ENCODE measurements at places on chromosomes 2 and 18.

GRCh38 chr2:113755835-113756354 is 547 bp downstream of the SLC35F5 start:
- DNase-seq, result no peak

GRCh38 chr2:73239776-73240175 is 5.7 kb downstream of the CCT7 start:
- DNase-seq, result no peak

DNA sequence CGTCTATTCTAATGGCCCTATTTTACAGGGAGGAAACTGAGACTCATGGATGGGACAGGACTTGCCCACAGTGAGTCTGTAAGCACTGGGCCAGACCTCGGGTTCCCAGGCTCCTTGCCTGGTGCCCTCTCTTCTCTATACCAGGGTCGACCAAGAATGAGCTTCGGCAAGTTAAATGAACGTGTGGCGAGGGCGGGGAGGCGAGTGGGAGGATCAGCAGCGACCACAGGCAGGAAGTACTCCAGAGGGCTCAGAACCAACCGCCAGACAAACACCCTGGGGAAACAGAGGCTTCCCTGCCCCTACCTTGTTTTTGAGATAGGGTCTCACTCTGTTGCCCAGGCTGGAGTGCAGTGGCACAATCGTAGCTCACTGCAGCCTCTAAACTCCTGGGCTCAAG is 177.7 kb upstream of the SMAD2 start:
- DNase-seq, result no peak

DNA sequence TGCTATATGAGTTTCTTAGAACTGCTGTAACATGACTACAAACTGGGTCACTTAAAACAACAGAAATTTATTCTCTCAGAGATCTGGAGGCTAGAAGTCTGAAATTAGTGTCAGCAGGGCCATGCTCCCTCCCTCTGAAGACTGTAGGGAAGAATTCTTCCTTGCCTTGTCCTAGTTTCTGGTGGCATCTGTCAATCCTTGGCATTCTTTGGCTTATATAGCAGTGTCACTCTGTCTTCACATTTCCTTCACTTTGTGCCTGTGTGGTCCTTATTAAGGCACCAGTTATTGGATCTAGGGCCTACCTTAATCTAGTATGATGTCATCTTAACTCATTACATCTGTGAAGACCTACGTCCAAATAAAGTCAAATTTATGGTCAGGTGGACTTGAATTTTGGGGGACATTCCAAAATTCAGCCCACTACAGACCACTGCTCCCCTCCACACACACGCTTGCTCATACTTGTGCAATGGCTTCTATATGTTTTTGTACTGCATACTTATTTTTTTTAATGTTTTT is 7.6 kb downstream of the ZC3H15 start:
- no peak for DNase-seq

GRCh38 chr2:216679658-216680024 is 15.7 kb downstream of the IGFBP5 start:
- DNase-seq, result no peak

DNA sequence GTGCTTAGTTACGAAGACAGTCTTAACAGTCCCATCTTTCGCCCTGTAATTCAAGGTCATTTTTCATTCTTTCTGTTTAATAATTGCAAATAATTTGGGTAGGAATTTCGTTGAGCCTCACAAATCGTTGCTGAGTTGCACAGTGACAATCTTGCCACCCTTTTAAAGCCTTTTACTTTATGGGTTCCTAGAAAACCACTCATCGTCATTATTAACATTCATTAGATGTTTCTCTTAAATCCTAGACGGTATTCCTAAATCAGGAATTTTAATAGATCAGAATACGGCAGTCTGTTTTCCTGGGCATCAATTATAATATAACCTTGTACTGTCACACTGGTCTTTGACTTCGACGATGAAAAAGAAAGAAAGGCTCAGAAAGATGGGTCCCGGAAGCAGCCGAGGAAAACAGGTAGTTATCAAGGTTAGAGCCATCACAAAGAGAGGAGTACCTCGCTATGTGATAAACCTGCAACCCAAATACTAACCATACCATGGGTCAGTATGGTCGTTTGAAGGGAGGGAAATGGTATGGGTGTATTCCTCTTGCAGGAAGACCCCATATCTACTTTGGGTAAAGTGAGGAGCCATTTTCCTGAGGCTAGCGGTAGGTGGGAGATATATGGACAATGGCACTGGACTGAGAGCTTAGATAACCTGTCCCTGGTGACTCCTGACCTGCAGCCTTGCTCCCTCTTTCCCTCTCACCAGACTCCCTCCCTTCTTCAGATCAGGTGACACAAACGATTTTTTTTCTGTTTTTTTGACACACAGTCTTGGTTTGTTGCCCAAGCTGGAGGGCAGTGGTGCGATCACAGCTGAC is 981 bp upstream of the SF3B1 start:
- DNase-seq, result no peak

DNA sequence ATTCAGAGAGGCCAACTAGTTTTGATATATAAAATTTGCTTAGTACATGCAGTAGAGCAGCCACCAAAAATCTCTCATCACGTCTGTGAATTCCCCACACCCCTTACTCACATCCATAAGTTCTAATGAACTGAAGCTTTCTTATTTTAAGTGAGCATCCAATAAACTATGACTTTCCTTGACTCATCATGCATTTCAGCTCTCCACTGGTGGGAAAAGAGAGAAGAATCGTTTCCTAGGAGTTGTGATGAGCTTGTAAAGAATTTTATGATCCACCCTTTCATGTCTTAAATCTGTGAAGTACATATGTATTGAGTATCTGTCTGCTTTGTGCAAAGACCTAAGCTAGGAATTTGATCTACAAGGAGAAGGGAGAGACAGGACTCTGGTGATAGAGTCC is 428.6 kb downstream of the SETBP1 start:
- no peak for DNase-seq

Data from H54 (cell line).